Kasumi-1 (cell line): ENCODE measurements at places on chromosomes 6 and 20.

DNA sequence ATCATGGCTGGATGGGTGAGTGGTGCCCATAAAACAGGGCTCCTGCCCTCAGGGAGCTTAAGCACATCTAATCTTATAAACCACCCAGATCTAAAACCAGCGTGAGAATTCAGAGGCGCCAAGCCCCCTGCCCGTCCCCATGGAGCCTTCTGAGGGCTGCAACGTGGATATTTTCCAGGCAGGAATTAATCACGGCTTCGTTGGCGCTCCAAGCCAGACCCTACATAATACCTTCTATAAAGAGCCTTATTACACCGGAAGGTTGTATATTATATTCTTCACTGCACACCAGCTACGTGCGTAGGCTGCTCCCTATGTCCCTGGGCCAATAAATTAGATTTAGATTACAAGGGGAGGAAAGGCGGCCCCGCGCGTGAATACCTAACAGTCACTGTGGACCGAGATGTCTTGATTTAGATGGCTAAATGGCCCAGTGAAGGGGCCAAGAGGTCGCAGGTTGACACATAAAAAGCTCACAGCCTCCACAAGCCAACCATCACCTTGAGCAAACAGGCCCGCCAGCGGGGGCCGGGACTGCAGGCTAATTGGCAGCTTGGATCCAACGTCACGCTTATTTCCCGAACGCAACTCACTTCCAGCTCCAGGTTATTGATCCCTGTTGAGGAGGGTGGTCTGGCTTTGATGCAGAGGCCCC lies 64.7 kb upstream of the APCDD1L start:
- DNase-seq: no peak

- DNase-seq: no peak
Measured at GRCh38 chr20:15794409-15794808, 778.8 kb downstream of the KIF16B start.

DNA sequence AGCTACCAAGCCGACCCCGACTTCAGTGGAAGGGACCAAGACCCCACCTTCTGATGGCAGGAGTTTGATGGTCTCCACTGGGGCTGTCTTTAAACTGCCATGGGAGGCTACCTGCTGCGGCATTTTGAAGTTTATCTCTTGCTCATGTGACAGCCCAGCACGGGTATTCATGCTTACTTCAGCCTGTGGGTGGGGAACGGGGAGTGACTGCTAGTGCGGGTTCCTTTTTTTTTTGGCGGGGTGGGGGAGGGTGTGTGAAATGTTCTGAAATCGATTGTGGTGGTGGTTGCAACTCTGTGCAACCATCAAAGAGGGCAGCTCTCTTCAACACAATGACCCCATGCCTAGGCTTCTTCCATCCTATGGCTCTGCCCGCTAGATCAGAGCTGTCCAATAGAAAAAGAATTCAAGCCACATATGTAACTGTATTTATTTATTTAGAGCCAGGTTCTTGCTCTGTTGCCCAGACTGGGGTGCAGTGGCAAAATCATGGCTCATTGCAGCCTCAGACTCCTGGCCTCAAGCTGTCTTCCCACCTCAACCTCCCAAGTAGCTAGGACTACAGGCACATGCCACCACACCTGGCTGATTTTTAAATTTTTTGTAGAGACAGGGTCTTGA lies 53.7 kb downstream of the PPP1R16B start:
- no peak for DNase-seq

DNA sequence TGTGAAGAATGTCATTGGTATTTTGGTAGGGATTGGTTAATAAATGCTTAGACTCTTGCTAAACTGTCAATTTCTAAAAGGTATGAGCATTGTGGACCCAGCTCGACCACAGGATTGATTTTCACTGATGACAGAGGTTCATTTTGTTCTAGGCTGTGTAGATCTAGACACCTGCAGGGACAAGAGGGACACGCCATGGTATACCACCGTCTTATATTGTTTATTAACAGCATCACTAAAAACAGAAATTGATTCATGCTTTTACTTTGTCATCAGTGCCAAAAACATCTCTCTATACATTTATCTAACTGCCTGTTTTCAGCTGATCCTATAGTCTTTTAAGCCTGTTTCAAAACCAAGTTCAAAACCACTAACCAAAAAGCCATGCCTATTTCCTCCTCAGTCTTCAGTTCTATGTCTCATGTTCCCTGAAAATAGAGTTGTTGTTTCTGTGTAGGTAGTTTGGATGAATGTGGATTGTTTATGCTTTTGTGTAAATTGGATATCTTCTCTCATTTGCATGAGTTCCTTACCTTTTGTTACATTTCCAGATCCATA lies 109.8 kb downstream of the JAG1 start:
- DNase-seq: peak; percentile 23

- no peak for DNase-seq
Measured at GRCh38 chr6:37822851-37823682, 3.5 kb downstream of the ZFAND3 start.

- peak; percentile 24 for DNase-seq
Measured at GRCh38 chr6:46491628-46492547, 639 bp upstream of the RCAN2 start.

DNA sequence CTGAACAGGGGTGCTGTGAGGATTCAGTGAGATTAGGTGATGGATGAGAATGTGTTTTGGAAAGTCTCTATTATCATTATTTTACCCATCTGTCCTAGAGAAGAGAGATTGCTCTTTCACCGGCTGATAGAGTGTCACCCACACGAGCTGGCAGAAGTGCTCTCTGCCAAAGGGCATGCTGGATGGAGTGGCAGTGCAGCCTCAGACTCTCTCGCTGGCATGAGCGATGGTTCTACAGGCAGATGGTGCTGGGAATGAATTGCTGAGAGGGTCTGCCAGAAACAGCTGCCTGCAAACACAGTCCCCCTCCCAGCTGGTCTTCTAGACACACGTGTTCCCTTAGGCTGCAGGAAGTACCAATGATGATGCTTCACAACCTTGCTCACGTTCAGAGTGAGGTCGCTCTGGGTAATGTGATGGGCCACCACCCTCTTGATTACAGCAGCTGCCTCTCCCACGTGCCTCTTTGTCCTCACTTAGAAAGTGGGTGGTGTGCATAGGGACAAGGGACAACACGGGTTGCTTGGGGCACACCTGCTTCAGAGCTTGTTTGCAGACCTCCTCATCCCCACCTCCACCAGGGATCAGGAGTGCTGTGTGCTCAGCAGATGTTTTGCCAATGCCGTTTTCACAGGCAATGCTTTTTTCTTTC lies 84.7 kb downstream of the FOXA2 start:
- DNase-seq: no peak

GRCh38 chr6:42369568-42369967 lies 82.2 kb downstream of the TRERF1 start:
- DNase-seq: no peak

DNA sequence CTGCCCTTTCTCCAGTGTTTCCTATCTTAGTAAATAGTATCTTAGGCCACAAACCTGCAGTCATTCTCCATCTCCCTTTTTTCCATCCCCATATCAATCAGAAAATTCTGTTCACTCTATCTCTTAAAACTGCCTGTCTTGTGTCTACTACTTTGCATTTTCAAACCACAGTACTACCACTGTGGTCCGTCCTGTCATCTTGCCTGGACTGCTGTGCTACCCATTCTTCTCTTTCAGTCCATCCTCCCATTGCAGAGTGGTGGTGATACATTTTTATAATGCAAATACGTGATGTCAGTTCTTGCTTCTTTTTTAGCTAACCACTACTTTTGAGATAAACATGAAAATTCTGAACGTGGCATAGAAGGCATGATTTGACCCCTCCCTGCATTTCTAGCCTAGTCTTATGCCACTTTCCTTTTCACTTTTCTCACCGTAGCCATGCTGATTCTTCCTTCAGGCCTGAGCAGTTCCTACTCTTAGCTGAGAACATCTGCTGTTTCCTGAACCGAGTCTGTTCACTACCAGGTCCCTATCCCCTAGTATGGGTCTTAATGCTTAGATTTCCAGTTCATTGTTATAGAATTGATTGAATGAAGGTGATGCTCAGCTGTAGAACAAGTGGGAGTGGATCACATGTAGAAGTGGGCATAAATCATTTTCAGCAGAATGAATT lies 13.8 kb downstream of the TBPL1 start:
- DNase-seq: no peak

DNA sequence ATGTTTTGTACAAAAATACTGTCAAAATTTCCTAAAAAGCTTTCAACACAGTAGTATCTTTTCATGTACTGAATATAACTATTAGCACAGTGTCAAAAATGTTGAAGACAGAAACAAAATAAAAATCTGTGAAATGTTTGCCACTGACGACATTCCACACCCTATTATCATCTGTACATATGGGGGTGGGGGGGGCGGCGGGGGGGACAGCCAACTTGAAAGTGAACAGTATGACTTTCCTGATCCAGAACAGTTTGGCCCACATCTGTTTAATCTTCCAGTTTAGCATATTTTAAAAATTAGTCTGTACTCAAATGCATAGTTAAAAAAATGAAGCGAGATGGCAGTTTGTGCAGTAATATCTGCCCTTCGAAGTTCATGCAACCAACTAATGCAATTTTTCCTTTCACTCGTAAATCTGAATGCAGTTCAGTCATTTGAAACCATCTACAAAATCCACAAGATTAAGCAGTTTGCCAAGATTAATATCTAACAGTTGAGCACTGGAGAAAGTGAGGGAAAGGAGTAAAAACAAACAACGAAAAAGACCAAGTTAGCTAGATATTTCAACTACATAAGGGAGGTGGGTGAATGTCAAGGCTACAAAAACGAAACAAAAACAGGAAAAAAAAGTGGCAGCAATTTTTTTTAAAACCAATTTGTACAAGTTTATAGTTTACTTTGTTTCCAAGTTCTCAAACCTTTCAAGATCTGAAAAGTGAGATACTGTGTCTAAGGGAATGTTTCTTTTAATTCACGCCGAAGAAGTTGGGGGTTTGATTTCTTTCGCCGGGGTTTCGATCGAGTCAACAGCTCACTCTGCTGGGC lies 1.9 kb downstream of the CITED2 start:
- no peak for DNase-seq

GRCh38 chr6:64985726-64986125 lies 721.3 kb downstream of the EYS start:
- no peak for DNase-seq

- peak; percentile 60 for DNase-seq
Measured at GRCh38 chr6:6890400-6890858, 217.3 kb upstream of the RREB1 start.

- DNase-seq: no peak
Measured at GRCh38 chr6:23647045-23647444, 479.0 kb upstream of the NRSN1 start.

DNA sequence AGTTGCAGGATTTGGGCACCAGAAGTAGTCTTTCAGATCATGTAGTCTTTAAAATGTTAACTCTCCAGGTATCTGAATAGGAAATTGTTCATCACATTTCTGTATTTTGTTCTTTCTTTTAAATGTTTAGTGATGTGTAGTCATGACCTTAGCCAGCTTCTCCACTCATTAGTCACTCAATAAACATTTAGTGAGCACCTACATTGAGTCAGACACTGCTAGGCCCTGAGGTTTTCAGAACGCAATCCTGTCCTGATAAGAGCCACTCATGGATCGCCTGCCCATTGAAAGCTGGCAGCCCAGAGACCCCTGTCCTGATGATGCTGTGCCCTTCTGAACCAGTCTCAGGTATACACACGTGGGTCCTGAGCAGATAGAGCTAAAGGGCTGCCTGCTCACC lies 163.4 kb upstream of the HEY2 start:
- no peak for DNase-seq

DNA sequence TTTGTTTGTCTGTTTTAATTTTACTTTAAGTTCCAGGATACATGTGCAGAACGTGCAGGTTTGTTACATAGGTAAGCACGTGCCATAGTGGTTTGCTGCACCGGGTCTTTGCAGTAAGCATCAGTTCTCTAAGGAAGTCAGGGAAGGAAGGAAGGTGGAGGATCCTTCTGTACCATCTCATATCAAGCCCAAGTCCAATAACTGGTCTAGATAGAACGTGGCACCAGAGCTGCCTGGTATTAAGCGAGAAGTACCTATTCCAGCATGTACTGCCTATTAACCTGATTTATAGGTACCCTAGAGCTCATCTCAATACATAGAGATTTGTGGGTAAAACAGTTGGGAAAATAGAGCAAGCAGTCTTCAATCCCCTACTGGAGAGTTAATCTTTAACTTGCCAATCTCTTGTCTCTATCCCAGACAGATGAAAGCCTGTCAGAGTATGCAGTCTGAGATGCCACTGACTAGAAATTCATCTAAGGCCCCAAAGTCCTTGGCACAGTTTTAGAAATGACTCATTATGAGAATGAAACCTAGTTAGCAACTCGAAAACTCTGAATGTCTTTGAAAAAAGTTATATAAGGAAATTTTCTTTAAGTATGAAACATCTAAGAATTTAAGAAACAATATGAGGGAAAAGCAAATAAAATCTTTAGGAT lies 144.9 kb downstream of the TFAP2A start:
- DNase-seq: no peak
